ENCODE measurements at places on chromosomes 12 and 14.

- H3K27me3 ChIP-seq = no peaks in the 10 kb centered on the region
- H3K4me3 ChIP-seq = no peak overlapping the region
- no peak overlapping the region for H3K27ac ChIP-seq
- no peaks in the 10 kb centered on the region for H3K36me3 ChIP-seq
- H3K4me1 ChIP-seq = no peaks in the 10 kb centered on the region
Measured at GRCh38 chr12:90355711-90356355, 599.1 kb downstream of the CCER1 start.

GRCh38 chr12:51818086-51818485 is 30.4 kb downstream of the FIGNL2 start:
- H3K27ac ChIP-seq = no peak overlapping the region
- peaks cover 36% of the 10 kb centered on the region for H3K27me3 ChIP-seq
- peaks cover 32% of the 10 kb centered on the region for H3K4me1 ChIP-seq
- H3K36me3 ChIP-seq = no peaks in the 10 kb centered on the region
- no peak for DNase-seq

GRCh38 chr14:95261616-95262510 is 57.8 kb downstream of the CLMN start:
- H3K27me3 ChIP-seq = no peaks in the 10 kb centered on the region
- H3K4me1 ChIP-seq = peaks cover 11% of the 10 kb centered on the region
- H3K36me3 ChIP-seq = no peaks in the 10 kb centered on the region
- no peak for DNase-seq
- no peak overlapping the region for H3K27ac ChIP-seq

DNA sequence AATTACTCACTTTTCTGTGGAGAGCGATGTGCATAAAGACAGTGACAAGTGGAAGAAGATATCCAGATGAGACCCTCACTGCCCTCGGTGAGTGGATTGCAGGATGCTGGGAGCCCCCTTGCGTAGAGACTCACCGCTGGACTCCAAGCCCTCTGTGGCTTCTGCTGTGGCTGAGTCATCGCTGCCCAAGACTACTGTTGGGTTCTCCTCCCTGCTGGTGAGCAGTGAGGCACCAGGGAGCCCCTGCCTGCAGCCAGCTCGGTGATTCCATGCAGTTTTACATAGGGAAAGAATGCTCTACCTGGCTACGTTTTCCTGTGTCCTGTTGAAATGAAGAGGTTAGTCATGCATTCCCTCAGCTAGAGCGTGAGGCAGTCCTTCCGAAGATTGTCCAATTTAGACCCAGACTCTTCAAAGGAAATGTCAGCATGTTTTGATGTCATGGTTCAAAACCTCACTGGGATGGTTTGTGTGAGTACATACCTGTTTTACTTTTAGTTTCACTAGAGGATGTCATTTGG is 28.2 kb downstream of the TRAF3 start:
- H3K27ac ChIP-seq = no peak overlapping the region
- H3K4me3 ChIP-seq = no peak overlapping the region

DNA sequence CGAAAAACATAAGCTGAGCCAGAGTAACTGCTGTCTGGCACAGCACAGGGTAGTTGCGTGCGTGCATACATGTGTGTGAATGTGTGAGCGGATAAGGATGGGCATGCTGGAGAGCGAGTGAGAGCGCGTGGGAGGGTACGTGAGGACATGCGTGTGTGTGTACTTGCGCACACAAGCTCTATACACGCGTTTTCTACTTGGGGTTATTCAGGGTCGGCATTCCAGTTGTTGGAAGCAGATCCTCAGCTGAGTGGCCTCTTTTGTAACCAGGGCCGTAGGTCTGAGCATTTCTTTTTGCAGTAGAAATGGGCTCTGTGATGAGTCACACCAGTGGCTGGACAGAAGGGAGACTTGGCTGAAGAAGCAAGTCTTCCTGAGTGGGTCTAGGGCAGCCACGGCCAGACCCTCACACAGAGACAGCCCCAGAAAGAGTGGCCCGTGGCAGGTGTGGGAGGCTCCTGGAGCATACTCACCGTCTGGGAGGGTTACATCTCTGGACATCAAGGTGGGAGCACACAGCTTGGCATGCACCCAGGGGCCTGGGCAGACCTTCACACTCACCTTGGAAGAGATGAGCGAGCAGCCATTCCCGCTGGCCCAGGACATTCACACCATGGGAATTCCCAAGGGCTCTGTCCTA is 78.0 kb downstream of the LRRC74A start:
- peaks cover 10% of the 10 kb centered on the region for H3K4me1 ChIP-seq
- H3K36me3 ChIP-seq = no peaks in the 10 kb centered on the region

- no peak overlapping the region for H3K27ac ChIP-seq
- peaks cover 4% of the 10 kb centered on the region for H3K27me3 ChIP-seq
- H3K36me3 ChIP-seq = no peaks in the 10 kb centered on the region
- DNase-seq = no peak
- peaks cover under 1% of the 10 kb centered on the region for H3K4me1 ChIP-seq
- peak overlapping the region; percentile 4 for H3K4me3 ChIP-seq
Measured at GRCh38 chr12:678747-679712, 15.8 kb upstream of the NINJ2 start.

- no peak overlapping the region for H3K27ac ChIP-seq
- no peak for DNase-seq
- H3K36me3 ChIP-seq = no peaks in the 10 kb centered on the region
- peaks cover 3% of the 10 kb centered on the region for H3K4me1 ChIP-seq
- no peak overlapping the region for H3K4me3 ChIP-seq
Measured at GRCh38 chr12:12803186-12803585, 10.0 kb upstream of the DDX47 start.
